Kidney capillary endothelial cell (primary cell): ENCODE measurements at places on chromosomes 16 and 17.

DNA sequence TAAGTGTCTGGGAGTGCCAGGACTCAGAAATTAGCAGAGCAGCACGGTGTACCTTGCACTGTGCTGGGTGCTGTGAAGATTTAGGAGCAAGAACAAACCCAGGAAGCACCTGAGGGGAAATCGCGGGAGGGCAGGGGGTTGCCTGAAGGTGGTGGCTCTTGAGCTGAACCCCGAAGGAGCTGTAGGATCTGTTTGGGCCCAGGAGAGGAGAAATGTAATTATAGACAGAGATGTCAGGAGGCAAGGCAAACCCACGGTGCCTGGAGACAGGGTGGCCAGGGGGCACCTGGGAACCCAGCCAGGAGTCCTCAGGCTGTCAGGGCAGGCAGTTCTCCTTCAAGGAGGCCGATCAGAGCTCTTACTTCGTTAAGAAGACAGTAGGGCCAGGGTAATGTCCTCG, 109.1 kb downstream of the C16orf78 start:
- DNase-seq = no peak

GRCh38 chr17:59105852-59106462, 723 bp downstream of the TRIM37 start:
- DNase-seq = peak; percentile 21

- no peak for DNase-seq
Measured at GRCh38 chr17:40287159-40287493, 553 bp upstream of the CDC6 start.

DNA sequence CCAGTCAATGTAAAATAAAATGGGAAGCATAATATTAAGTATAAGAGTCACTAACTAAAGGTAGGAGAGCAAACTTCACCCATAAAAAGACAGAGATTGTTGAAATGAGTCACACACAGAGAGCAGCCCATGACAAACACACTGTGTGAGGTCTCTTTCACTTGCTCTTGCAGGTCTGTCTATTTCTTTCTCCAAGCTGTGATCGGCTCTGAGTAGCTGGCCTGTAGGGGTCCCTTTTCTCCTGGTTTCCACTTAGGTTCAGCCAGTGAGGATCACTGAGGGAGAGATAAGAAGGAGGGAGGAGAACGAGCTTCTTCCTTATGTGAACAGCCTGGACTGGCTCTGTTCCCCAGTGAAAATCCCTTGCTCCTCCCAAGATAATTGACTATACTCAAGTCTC, 133.7 kb upstream of the HS3ST3A1 start:
- no peak for DNase-seq

DNA sequence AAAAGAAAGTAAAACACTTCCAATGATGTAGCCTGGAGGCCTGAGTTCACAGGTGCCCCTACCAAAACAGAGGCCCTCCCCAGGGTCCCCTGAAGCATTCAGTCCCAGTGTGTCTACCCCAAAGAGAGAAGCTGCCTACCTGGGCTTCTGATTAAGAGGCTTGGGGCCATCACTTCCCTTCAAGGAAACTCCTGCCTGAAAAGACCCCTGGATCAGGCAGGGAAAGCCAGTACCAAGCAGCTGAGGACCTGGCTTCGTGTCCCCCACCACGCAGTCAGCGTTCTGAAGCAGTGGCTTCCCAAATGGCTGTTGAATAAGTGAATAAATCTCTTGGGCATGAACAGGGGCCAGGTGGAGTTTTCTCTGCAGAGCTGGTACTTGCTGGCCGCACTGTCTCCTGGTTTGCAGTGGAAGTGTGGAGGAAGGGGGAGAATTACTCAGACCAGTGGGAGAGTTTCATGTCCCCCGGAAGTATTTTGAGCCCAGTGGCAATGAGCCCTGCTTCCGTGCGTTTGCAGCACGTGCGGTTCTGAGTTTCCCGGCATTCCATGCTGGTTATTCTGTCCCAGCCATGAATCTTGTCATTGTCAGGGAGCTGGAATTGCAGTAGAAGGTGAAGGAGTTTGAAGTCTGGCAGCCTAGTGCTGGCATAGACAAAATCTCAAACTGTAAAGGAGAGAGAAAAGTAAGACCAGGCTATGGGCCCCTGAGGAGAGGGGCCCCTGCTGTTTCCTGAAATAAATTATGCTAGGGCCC, 27.0 kb downstream of the RMI2 start:
- DNase-seq = no peak

GRCh38 chr16:88619859-88620815, 18.2 kb upstream of the IL17C start:
- no peak for DNase-seq

DNA sequence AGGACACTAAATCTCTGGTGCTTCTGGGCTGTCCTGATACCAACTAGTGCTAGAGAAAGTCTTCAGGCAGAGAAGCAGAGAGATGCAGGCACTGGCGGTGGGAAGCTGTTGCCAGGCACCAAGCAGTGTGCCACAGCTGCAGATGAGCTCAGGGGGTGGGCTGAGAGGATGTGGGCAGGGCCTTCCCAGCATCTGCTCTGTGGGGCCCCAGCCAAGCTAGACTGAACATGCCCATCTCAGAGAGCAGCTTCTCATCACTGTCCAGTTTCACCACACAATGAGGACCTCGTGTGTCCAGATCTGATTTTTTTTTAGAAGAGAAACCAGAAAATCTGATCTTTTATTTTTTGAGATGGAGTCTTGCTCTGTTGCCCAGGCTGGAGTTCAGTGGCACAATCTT, 17.1 kb downstream of the PSKH1 start:
- no peak for DNase-seq

DNA sequence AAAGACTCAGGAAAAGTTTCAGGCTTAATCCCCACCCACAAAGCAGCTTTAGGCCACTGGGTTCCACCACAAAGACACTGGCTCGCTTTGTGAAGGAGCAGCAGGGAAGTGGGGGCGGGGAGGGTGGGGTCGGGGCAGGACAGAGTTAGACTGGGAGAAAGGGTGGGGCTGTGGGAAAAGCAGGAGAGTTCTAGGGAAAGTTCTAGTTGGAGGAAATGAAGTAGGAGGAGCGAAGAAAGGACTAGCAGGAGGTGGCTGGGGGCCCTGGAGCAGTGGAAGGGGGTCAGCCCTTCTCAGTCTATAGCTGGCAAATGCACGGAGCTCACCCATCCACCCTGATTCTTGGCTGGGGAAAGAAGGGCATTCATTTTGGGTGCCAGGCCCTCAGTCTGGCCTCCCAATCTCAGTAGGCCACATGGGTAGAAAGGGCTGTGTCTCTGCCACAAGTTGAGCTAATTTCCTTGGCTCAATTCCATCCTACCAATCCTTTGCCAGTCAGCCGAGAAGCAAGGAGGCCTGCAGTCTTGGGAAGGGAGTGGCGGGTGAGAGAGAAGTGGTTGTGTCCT, 4.6 kb downstream of the INPP5K start:
- no peak for DNase-seq

GRCh38 chr17:34406226-34406625, 43.2 kb upstream of the CCL1 start:
- DNase-seq = no peak

DNA sequence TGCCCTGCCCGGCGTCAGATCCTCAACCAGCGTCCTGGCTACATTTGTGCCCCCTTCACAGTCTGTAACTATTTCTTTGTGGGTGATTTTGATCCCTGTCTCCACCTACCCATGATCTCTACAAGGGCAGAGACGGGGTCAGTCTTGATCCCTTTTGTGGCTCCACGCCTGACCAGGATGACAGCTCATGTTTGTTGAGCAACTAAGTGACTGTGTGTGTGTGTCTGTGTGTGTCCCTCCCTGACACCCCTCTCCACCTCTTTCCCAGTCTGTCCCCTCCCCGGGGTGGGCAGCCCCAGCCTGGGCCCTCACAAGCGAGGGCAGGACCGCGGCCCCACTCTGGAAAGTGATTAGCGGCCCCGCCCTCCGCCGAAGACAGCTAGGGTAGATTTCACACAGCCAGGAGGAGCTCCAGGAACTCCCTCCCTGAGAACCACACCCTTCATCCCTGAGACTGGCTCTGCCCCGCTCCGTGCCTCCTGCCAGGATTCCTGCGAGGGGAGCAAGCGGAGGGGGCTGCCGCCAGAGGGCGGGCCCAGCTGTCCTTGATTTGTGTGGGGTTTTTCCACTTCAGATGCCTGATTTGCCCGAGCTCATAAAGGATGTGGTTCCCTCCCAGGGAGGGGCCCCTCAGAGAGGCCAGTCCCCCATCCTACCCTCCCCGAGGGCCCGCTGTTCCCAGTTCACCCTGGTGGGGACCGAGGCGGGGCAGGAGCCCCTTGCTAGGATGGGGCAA, 5.3 kb upstream of the HS3ST6 start:
- DNase-seq = no peak

DNA sequence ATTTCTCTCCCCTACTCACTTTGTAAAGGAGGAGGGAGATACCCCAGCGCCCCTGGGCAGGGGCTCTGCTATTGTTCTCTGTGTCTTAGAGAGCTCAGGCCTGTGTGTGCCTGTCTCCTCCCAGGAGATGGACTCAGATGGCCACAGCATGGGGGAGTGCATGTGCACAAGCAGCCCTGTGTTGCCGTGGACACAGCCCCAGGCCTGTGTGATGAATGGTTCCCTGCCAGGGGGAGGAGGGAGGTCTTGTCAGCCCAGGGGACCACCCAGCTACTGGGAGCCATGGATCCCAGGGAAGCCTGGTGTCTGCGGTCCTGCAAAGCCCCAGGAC, 26.3 kb downstream of the GINS2 start:
- no peak for DNase-seq

GRCh38 chr16:80804526-80805383, at the start of gene CDYL2:
Gene CDYL2, minus strand, starts transcription at chr16:80804598. Its CDS starts 425 bp downstream, at chr16:80804173.
- DNase-seq = peak; percentile 58

GRCh38 chr16:51522902-51523301, 371.8 kb upstream of the SALL1 start:
- DNase-seq = no peak

DNA sequence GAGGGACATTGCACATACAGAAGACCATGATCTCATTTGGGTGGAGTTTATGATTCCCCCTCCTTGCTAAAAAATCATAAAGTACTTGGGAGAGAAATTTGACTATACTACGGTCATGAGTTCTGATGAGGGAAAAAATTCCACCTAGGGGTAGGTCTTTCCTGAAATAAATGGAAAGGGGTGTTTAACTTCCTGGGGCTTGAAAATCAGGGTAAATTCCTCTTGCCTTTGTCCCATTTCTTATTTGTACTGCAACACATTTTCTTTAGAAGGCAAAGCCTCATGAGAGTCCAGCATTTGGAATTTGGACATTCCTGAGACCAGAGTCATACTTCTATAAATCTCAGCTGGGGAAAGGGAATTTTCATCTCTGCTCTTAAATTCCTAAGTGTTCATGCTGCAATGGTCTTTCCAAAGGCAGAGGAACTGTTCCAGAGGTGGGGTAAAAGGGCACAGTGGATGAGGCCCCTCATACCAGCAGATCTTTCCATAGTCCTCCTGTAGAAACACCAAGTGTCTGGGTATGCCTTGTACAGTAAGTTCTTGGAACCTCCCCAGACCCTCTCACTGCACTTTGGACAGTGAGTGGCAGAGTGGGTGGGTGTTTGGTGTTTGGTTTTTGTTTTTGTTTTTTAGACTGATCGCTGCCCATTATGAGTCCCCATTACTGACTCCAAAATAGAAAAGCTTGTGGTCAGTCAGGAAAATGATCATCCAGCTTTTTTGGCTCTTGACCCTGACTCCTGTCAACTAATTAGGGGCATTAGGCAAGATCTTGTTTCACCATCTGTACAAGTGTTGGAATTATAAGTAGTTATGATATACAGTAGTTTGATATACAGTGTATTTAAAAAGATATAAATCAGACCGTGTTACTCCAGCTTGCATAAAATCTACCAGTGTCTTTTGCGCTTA, 6.0 kb downstream of the LYRM1 start:
- DNase-seq = peak; percentile 77

GRCh38 chr17:64092952-64093451, 36.9 kb downstream of the ERN1 start:
- DNase-seq = no peak

- DNase-seq = no peak
Measured at GRCh38 chr16:49799172-49799571, 56.7 kb downstream of the ZNF423 start.

- no peak for DNase-seq
Measured at GRCh38 chr16:64397042-64397441, 724.8 kb downstream of the CDH11 start.

GRCh38 chr17:66727634-66728570, 107.0 kb upstream of the CACNG5 start:
- DNase-seq = peak; percentile 67

DNA sequence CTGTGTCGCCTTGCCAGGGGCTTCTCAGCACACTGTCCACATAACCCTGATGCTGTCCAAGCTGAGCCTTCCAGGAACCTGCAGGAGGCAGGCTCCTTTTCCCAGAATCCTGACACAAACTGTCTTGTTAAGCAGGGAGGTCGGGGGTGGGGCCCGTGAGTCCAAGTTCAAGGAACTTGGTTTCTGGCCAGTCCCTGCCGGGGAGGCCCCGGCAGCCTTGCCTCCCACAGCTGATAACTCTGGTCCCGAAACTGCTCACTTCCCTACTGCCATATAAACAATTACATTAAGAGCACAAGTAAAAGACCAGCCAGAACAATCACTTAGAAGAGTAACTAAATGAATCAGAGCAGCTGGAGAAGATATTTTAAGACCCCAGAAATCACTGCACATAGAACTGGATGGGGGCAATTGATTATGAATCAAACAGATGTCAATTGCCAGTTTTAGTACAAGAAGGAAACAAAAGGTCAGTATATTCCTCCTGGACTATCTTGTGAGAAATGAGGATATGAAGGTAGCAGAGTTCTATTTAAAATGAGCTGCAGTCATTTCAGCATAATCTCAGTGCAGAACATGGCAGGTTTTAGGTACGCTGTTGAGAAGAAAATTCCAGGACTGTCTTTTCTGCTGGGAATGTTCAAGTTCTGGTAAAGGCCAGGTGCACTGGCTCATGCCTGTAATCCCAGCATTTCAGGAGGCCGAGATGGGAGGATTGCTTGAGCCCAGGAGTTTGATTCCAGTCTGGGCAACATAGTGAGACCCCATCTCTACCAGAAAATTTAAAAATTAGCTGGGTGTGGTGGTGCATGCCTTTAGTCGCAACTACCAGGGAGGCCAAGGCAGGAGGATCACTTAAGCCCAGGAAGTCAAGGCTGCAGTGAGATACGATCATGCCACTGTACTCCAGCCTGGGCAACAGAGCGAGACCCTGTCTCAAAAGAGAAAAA, 169.8 kb downstream of the PITPNC1 start:
- DNase-seq = peak; percentile 12

DNA sequence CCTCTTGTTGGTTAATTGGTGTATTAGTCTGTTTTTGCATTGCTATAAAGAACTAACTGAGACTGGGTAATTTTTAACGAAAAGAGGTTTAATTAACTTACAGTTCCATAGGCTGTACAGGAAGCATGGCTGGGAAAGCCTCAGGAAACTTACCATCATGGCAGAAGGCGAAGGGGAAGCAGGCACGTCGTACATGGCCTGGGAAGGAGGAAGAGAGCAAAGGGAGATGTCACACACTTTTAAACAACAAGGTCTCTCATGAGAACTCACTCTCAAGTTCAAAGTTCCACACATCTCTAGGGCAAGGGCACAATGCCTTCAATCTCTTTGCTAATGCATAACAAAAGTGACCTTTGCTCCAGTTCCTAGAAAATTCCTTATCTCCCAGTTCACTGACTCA, 125.0 kb upstream of the IRX5 start:
- no peak for DNase-seq
